ENCODE measurements at places on chromosomes 2 and 18.

GRCh38 chr2:43210467-43211303 is 15.7 kb downstream of the ZFP36L2 start:
- no peak for DNase-seq

DNA sequence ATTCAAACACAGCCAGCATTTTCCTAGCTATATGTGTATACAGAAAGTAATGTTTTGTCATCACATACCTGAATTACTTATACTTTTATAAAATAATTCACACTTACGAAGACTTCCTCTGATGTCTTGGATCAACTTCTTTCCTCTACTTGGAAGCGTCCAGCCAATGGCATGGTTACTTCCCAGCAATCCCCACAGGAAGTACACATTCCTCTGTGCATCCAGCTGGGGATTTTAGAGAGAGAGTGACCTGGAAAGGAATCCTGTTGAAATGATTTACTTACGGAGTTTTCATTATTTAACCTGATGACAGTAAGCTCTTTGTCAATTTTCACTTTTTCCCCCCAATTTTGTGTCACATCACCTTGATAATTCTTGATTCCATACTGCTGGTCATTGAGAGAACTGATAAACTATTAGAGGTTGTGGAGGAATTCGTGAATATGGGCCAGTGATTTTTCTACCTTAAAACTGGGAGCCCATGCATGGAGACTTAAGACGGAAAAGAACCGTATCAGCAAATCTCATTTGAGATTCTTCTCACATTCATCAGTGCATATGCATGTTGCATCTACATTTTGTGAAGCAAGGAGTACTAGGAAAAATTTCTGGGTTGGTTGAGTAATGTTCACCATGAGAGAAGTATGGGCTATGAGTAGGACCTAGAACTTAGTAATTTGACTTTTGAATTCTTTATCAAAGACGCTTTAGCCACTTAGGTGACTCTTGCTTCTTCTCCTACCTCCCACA is 9.0 kb upstream of the IL18R1 start:
- no peak for DNase-seq

GRCh38 chr2:229231328-229231868 is 39.7 kb downstream of the PID1 start:
- no peak for DNase-seq

- no peak for DNase-seq
Observed at GRCh38 chr2:39152504-39152903, 31.7 kb upstream of the SOS1 start.

DNA sequence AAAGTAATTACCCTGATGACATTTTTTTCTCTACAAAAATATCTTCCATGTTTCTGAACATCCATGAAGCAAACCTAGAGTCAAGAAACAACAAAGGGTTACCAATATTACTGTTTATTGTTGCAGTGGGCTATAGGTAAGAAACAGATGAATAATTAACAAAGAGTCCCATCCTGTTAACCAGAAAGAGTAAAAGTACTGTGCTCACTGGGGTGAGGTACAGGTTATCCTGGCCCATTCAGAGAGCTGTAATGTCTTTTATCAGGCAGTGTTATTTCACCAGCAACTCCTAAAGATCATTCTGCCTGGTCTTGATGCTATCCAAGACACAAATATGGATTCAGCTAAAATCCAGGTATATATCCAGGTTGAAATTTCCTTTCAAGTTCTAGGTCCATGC is 754.9 kb downstream of the SATB2 start:
- DNase-seq: no peak

DNA sequence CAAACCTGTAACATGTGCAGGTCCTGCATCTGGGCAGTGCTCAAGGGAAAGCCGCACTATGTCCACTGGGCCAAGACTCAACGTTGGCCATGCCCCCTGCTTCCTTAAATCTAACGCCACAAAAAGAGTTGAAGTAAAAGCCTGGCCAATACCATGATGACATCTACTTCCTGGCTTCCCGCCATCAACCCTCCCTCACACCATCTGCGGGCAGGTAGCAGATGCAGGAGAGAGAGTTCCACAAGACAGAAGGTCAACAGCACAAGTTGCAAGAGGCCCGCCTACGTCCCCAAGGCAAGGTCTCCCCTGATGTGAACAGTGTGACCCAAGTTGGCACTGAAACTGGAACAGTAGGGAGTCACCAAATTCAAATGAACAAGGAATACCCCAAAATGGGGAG is 48.4 kb downstream of the ABCG8 start:
- no peak for DNase-seq

GRCh38 chr2:208265371-208265800 is 669 bp upstream of the PIKFYVE start:
- DNase-seq: peak; percentile 33

GRCh38 chr2:15377202-15377601 is 183.9 kb downstream of the NBAS start:
- no peak for DNase-seq

DNA sequence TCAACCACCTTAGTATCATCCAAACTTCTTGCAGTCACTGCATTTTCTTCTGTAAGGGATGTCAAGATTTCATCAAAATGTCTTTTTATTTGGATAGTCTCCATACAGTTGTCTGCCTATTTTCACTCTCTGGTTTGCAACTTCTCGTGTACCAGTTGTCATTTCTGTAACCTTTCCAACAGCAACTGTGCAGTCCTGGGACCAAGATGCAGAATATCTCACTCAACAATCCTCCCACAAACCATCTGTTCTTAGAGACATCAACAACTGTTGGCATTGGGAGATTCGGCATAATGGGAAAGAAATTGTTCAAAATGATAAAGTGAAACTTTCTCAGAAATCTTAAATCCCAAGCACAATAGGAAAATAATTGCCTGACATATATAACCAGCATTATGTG is 933.6 kb upstream of the SLC39A10 start:
- peak; percentile 45 for DNase-seq

- DNase-seq: peak; percentile 71
Observed at GRCh38 chr2:235087832-235088495, 136.1 kb downstream of the SH3BP4 start.

GRCh38 chr2:237214963-237215362 is 129.3 kb downstream of the COPS8 start:
- DNase-seq: no peak

DNA sequence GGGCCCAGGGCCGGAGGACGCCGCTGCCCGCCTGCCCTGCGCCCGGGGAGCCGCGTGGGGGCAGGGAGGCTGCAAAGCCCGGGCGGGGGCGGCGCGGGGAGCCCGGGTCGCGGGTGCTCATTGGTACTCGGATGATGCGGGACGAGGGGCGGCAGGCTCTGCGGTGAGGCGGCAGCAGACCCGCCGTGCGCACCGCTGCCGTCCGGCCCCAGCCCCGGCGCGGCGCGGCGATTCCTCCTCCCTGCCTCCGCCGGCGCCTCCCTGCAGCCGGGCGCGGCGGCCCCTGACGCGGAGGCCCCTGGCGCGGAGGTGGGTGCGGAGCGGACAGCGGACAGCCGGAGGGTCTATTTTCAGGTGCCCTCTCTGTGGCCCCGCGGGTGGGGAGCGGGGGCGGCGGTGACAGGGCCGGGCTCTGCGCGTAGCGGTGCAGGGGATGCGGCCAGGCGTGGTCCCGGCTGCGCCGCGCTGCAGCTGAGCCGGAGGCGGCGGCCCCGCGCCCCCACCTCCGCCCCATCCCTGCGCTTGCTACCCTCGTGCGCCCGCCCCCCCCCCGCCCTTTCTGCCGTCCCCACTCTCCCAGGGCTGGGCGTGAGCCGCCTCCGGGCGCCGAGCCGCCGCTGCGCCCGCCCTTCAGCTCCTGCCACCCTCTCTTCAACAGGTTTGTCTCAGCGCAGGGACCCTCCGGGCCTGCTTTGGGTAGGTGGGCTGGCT is 640 bp downstream of the SPTBN1 start:
- no peak for DNase-seq

DNA sequence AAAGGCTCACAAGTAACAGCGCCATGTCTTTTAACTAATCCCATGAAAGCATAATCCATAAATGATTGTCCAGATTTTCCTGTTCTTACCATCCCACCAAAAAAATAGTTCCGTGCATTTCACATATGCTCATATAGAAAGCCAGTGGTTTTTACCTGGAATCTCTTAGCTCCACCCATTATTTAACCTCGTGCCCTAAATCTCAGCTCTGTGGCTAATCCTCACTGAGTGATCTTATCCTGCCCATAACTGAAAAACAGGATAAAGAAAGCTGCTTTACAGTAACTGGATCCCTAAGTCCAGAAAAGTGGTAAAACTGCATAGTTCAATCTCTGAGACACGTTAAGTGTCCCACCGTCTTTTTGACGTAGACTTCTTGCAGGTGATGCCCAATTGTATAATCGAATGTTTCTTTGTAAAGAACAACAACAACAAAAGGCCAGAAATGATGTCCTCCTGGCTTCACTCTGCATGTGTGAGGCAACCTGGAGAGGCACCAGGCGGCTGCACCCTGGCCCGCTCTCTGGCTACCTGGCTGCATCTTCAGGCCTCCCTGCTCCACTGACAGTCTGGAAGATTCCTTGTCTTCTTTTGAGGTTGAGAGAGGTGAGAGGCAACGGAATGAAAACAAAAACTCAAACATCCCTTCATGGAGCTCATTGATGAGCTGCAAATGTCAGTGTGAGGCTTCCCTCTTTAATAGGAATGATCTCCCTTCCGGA is 38.6 kb downstream of the FEZ2 start:
- DNase-seq: no peak

DNA sequence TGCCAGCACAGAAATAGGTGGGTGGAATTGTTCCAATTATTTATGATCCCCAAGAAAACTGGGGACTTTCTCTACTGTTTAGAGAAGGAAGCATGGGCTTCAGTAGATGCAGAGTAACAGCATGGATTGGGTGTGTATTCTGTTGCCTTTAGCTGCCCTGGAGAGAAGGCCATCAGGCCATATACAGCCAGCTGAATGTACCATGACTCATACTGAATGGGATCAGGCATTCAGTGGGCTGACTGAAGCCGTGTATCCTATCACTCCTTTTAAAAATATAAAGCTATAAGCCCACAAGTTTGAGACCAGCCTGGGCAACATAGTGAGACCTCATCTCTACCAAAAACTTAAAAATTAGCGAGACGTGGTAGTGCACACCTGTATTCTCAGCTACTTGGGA is 16.7 kb upstream of the PLEKHM3 start:
- no peak for DNase-seq

GRCh38 chr2:64228126-64228678 is 84.0 kb upstream of the PELI1 start:
- DNase-seq: peak; percentile 88

DNA sequence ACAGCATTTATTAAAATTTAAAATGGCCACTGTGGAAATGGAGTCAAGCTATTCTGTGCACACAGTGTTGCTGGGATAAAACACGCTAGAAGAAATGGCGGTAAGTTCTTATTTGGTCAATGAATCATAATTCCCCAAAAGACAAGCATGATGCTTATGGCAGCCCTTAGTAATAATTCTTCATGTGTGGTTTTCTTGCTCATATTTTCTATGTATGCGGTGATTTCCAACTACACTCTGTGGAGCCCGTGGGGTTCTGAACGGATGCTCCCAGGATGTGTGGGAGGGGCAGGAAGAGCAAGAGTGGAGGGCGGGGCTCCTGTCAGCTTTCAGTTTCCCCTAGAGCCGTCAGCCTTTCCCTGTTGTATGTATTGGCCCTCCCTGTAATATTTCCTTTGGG is 91.7 kb upstream of the RMDN2 start:
- DNase-seq: no peak

GRCh38 chr2:8152392-8153257 is 529.2 kb upstream of the ID2 start:
- DNase-seq: no peak

DNA sequence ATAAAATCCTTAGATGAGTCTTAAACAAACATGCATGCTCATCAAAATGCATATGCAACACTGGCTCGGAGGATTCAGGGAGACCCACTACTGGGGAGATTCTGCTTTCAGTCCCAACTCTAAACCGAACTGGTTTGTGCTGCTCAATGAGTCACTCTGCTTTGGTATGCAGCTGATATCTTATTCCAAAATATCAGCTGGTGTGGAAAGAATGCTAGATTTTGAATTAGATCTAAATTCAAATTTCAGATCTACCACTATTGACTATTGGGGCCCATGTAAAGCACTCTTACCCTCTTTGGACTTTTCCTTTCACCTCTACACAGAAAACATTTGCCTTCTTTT is 39.2 kb upstream of the TTN start:
- DNase-seq: peak; percentile 26

GRCh38 chr2:127401757-127402695 is 14.3 kb upstream of the MAP3K2 start:
- no peak for DNase-seq

- DNase-seq: no peak
Observed at GRCh38 chr18:45834306-45834705, 8.8 kb downstream of the SIGLEC15 start.

- no peak for DNase-seq
Observed at GRCh38 chr2:84796798-84797197, 84.1 kb downstream of the TRABD2A start.

- DNase-seq: no peak
Observed at GRCh38 chr2:10788855-10789254, 23.7 kb downstream of the PDIA6 start.

DNA sequence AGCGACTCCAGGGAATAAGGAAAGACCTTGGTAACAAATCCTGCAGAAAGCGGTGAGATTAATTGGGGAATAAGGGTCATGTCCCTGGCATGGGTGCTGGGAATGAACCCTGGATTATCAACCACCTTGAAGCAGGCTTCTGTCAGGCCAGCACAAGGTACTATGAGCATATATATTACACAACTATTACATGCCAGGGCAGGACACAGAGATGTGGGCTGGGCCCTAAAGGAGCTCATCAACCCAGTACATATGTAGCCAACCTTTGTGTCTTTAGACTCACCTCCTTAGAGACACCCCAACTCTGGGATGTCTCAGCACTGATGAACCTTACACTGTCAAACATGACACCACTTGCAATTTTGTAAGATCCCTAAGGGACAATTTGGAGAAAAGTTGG is 3.4 kb downstream of the SFXN5 start:
- no peak for DNase-seq

DNA sequence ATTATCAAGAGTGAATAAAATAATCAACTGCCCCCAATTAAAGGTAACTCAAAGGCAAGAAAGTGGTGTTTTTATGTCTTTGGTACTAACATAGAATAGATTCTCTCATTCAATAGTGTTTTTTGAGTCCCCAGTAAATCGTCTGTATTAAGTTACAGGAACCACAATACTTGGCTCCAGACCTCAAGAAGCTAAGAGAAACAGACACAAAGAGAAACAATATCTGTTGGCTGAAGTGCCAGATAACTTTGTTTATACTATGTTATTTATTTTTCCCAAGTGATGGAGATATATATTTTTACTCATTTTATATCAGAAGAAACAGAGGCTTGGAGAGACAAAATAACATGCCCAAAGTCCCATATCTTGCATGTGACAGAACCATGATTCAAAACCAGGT is 201.7 kb upstream of the HNRNPA3 start:
- peak; percentile 51 for DNase-seq

DNA sequence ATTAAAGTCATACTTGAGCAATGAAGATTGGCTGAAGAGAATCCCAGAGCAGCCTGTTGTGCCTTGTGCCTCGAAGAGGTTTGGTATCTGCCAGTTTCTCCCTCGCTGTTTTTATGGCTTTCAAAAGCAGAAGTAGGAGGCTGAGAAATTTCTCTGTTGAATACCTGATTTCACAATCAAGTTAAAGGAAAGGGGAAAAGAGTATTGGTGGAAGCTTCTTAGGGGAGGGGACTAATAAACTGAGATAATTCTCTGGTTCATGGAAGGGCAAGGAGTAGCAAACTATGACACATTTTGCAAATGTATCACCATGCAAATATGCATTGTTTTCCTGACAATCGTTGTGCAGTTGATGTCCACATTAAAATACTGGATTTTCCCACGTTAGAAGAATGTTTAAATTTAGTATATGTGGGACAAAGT is at the start of gene IL1B:
Gene IL1B, minus strand, starts transcription at position 85 of the 423 bp plus-strand sequence. CDS start 550 bp downstream, outside the sequence.
- no peak for DNase-seq

- DNase-seq: no peak
Observed at GRCh38 chr18:76479351-76480238, 15.4 kb downstream of the ZNF516 start.

GRCh38 chr2:66872986-66873754 is 438.2 kb downstream of the MEIS1 start:
- DNase-seq: no peak
